ENCODE measurements at places on chromosomes 4 and X.
A peak's percentile ranks its signal among the peaks of the same experiment; 100 is the strongest.

DNA sequence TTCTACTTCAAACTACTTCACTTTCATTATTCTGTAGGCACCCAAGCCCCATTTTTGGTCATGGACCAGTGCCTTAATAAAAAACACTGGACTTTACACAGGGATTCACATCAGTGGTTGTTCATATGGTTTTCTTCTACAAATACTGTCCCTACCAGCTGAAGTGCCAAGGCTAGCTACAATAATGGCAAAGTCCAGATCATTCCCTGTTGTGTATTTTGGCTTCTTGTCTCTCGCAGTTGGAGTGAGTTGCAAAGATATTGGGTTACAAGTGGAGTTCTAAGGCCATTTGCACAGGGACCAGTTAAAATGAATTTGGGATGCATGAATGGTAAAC, 16.7 kb upstream of the ANKRD17 start:
- no peak for ATAC-seq

GRCh38 chr4:3411676-3412075, 30.1 kb upstream of the HGFAC start:
- ATAC-seq = no peak

DNA sequence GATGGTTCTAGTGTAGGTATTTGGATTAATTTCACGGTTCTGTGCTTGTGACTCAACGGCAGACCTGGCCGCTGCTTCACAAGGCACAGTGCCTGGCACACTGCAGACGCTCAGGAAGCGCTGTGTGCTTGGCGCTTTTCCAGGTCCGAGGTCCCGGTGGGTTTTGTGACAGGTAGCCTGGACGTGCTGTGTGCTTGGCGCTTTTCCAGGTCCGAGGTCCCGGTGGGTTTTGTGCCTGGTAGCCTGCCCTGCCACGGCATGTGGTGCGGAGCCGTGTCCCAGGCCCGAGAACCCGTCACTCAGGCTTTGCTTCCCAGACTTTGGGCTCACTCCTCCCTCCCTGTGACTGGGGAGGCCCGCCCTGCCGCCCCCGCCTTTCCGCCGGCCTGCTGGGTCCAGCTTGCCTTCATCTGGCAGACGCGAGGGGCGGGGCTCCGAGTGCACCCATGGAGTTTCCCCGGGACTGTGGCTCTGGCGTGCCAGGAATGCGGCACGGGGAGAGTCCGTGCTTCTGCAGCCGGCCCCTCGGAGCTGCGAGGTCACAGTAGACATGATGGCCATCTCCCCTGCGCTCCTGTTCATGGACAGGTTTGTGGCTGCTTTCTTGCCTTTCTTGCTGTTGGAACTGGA, 44.2 kb downstream of the TBC1D14 start:
- peak; percentile 94 for ATAC-seq

DNA sequence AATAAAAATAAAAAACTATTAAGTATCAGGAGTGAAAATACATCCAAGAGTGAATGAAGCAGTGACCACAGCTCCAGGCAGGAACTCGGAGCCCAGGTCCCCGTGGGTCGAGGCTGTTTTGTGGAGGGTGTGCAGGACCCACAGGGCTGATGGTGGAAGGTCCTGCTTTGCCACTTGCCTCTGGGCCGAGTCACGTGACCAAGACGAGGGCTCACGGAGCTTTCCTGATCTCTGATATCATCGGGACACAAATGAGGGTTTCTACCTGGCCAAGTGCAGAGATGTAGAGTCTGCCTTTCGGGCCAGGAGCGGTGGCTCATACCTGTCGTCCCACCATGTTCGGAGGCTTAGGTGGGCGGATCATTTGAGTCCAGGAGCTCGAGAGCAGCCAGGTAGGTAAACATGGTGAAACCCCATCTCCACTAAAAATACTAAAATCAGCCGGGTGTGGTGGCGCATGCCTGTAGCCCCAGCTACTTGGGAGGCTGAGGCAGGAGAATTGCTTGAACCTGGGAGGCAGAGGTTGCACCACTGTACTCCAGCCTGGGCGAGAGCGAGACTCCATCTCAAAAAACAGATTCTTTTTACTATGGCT, 7.2 kb downstream of the SLC25A6 start:
- ATAC-seq = no peak
